NCI-H2171 treated with DMSO at 0.1 percent for 48 hours (cell line): ENCODE measurements at places on chromosomes 6 and 20.
A peak's percentile ranks its signal among the peaks of the same experiment; 100 is the strongest.

- no peak for DNase-seq
Observed at GRCh38 chr6:168926306-168926705, 327.3 kb downstream of the THBS2 start.

DNA sequence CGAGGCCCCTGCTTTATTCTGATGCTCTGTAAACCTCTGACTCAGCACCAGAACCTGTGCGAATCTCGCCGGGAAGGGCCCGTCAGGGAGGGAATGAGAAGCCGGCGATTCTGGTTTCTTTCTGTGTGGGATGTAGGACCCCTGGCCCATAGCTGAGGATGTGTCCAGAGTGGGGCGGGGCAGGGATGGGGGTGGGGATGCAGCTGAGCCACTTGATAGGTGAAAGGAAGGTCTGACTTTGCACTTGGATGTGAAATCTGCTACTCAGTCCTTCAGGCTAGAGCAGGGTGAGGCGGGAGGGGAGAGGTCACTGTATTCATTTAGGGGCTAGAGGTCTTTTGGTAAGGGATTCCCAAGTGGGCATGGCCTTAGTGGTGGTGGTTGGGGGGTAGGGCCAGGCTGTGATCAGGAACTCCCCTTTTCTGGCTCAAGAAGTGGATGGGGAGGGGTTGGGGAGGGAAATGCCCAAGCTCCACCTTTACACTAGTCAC, 2.3 kb downstream of the TOX2 start:
- no peak for DNase-seq

DNA sequence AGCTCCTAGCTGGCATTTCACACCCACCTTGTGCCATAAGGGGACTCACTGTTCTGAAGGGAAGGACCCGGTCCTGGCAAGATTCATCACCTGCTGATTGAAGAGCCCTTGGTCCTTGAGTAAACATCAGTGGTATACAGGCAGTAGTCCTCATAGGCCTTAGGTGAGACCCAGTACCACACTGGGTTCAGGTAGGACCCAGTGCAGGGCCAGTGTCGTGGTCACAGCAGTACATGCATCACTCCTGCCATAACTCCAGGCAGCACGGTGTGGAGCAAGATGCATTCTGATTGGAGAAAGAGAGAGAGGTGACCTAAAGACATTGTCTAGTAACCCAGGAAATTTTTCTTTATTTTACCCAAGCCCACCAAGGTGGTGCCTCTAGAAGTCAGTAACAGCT, 49.1 kb upstream of the THBS2 start:
- DNase-seq: no peak

- no peak for DNase-seq
Observed at GRCh38 chr6:26438000-26438399, 2.3 kb upstream of the BTN3A3 start.

GRCh38 chr6:23181356-23182110, 612.2 kb downstream of the HDGFL1 start:
- DNase-seq: peak; percentile 69

DNA sequence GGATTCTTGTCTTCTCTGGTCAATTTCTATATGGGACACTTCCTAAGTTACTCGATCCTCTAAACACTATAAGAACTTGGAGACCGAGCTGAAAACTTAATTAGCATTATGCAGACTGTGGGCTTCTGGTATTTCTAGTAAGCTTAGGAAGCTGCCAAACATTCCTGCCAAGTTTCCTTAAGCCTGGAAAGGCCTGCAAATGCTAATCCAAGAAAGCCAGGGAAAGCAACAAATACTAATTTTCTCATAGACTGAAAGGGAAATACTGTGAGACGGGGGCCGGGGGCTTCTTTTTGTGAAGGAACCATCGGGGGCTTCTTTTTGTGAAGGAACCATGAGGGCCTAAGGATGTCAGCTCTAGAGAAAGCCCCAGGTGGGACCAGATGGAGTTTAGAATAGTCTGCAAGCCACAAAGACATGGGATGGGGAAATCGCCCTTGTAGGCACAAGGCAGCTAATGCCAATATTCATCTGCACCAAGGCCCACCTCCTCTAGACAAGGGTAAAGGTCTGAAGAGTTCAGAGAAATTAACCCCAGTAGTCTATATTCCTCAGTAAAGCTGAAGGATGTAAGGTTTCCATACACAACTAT, 332.4 kb upstream of the PRDM1 start:
- no peak for DNase-seq

DNA sequence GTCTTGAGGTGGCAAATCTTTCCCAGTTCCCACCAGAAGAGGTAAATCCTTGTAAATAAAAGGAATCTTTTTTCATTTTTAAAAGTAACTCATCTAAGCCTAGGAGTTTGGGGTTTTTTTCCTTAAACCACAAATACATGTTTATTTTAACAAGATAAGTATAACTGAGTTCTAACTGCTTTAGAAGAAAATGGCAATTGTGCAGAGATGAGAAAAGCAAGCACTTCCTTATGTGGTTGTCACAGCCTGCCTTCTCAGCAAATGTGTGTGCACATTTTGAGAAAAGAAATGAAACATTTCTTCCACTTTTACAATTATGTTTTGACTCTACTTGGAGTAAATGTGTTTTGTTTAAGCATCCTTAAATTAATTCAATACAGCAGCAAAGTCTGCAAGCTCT, 17.7 kb downstream of the HCK start:
- DNase-seq: no peak

DNA sequence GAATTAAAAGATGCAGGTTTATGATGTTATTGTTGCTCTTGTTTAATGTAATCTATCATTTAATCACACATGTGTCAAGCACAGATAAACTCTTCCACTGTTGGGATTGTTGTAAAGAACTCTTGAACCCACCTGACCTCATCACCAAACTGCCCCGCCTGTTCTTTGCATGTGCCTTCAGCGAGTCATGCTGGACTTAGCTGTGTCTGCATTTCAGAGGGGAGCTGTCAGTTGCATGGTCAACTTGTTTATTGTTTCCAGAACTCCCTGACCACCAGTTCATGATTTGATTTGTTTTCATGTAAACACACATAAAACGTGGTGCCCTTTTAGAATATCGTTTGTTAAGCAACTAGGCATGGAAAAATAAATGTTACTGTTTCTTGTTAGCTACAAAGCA, 93.6 kb downstream of the KHDC1L start:
- no peak for DNase-seq

GRCh38 chr6:143279385-143279784, 171.1 kb downstream of the ADAT2 start:
- peak; percentile 54 for DNase-seq

GRCh38 chr6:95693108-95693507, 115.8 kb downstream of the MANEA start:
- no peak for DNase-seq

- no peak for DNase-seq
Observed at GRCh38 chr6:169324656-169325459, 71.2 kb upstream of the THBS2 start.

DNA sequence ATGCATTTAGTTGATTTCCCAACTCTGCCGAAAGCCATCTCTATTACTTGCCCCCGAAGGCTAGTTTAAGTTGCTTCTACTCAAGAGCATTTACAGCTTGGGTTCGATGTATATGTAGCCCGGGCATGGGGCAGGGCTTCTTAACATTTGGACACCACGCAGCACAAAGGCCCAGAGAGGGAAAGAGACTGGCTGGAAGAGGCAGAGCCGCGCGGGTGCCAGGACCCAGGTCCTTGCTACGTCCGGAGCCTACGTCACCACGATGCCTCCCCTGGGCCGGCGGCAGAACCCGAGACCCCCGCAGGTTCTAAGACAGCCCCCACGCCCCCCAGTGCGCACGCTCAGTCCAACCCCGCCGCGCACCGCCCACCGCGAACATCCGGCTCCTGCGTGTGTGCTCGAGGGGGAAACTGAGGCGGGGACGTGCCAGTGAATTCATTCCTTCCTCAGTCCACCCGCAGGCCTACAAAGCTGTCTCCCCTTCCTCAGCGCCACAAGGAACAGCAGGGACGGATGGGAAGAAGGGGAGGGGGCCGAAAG, 367 bp upstream of the PCIF1 start:
- peak; percentile 92 for DNase-seq

DNA sequence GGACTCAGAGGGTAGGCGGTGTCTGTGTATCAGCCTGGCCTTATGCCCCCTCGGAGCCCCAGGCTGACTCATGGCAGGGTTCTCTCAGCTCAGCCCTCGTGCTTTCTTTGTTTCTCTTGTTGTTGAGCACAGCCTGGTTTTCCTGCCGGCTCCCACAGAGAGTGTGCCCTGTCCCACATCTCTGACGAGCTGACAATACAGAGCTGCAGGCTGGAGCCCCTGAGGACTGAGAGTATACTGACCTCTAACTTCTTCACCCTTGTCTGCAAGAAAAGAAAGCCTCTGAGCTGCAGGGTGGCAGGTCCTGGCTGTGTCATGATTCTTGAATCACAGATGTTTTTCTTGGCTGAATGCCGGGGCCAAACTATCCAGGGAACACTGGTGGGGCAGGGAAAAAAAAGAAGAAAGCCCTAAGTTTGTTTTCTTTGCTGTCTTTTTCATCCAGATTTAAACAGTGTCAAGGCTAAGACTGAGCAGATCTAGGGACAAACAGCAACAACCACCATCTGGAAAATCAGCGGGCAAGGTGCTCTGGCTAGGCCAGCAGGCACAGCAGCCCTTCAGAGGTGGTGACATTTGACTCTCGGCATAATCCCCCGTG, 63.3 kb upstream of the ZNF133 start:
- peak; percentile 79 for DNase-seq

DNA sequence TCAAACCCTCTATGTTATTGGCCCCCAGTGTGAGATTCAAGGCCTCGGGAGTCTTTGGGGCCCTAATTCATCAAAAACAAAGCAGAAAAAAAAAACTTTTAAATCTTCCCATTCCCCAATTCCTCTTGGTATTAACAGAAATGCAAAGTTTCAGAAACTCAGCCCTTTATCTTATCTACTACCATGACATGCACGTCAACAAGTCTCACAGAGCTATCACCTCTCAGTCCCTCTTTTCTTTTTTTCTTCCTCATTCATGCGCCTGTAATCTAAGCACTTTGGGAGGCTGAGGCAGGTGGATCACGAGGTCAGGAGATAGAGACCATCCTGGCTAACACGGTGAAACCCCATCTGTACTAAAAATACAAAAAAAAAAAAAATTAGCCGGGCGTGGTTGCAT, 22.7 kb downstream of the SAMD3 start:
- DNase-seq: no peak

GRCh38 chr6:18023891-18024290, 36.5 kb upstream of the KIF13A start:
- no peak for DNase-seq

- DNase-seq: peak; percentile 50
Observed at GRCh38 chr6:151242420-151242861, 2.7 kb downstream of the AKAP12 start.

- no peak for DNase-seq
Observed at GRCh38 chr6:140670021-140670420, 1295.6 kb upstream of the CITED2 start.

- DNase-seq: no peak
Observed at GRCh38 chr6:1849691-1850090, 240.0 kb downstream of the FOXC1 start.

DNA sequence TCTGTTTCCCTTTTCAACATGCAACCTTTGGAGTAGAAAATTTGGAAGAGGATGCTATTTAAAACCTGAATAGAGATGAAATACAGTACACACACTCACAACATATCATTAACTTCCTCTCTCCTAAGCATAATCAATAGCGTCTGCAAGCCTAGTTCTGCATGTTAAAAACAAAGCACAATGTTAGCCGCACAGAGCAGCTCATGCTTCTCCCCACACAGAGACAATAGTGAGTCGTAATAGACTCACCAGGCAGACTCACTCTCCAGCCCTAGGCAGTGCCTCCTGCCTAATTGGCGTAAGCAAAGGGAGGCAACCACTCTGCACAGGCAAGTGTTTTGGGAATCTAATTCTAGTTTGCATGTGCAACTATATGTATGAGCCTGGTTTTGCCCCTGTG, 45.8 kb upstream of the ARID1B start:
- DNase-seq: peak; percentile 94

- no peak for DNase-seq
Observed at GRCh38 chr6:74333406-74333805, 637.4 kb downstream of the CD109 start.

GRCh38 chr6:7750197-7750596, 24.3 kb downstream of the BMP6 start:
- no peak for DNase-seq

GRCh38 chr6:14310960-14311359, 193.4 kb downstream of the CD83 start:
- no peak for DNase-seq

GRCh38 chr6:14026831-14027539, 90.6 kb upstream of the CD83 start:
- peak; percentile 74 for DNase-seq

GRCh38 chr20:51208162-51208561, 185.3 kb upstream of the KCNG1 start:
- DNase-seq: no peak

GRCh38 chr6:25035512-25036435, 100.0 kb upstream of the RIPOR2 start:
- DNase-seq: no peak

DNA sequence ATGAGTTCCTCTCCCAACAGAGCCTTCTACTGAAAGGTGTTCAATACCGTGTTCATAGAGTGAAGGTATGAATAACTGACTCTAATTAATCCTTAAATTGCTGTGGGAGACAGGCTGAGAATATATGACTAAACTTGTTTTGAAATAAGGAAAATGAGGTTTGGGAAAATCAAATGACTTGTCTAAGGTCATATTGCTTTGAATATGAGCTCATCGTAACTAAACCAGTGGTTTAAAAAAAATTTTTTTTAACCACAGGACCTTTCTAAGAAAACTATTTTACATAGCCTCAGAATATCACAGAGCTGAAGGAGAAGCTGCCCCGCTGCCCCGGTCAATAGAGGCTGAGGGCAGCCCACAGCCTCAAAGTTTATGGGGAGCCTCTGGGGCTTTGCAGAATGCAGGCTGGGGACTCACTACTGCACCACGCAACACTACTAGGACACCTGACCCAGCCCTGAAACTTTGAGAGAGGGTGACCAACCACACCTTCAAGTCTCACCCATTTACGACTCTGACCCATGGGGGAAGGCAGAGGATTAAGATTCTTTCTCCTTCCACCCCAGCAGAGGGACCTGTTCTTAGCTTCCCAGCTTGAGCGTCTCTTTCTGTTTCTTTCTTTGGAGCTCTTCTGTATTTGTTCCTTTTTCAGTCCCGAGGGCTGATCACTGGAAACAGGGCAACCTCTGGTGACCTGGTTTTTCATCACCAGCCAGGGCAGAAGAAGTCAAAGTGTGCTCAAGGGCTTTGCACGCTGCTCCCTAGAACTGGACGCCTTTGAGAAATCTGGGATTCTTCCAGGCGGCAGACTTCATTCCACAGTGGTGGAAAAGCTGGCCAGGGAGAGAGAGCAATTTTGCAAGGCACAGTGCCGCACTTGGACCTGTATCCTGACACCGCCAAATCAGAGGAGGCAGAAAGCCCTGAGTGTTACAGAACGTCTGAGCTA, 220.2 kb downstream of the ATXN1 start:
- DNase-seq: no peak

GRCh38 chr6:146553377-146554135, 9.9 kb downstream of the RAB32 start:
- DNase-seq: no peak
